ENCODE measurements at places on chromosomes 2 and 18.

DNA sequence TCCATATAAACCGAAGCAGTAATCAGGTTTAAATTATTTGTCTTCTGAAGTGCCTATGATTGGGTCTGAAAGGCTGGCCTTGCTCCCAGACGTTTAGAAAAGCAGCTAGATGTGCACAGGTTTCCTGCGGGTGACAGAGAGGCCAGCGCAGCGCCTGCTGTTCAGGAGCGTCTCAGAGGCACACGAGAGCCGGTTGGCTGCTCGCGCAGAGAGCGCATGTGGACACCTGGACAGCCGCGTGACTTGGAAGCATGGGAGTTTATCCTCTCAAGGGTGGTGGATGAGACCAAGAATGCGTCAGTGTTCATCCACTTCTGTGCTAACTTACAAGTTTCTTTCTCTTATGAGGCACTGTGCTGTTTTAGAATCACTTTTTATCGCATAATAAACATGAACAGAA, 303.7 kb downstream of the PTGR3 start:
- DNase-seq: no peak

- DNase-seq: no peak
Measured at GRCh38 chr2:108444941-108445840, 3.8 kb upstream of the GCC2 start.

- DNase-seq: no peak
Measured at GRCh38 chr2:166593403-166593802, 99.4 kb upstream of the SCN7A start.

DNA sequence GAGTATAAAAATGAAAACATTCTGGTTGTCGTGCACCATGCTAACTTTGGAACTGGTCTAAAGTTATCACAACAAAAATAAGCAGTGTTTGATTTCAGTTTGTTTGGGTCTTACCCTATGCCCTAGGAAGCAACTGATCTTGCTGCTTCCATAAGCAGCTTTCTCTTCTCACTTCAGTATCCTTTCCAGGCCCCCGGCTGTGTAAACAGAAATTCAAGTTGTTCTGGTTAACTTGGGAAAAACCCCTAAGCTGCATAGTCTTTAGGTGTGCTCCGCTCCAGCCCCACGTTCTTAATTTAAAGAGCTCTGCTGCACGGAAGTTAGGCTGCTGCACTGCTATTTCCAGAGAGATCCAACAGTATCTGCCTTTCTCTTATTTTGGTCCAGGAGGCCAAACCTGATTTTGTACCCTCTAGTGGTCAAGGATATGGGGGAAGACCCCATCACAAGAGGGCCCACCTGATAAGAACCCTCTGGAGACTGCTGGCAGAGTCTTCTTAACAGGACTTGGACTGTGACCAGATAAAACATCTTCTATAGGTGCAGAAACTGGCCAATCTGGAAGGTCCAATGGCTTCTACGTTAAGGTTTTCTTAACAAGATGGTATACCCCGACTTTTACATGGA, 69.1 kb downstream of the FEZ2 start:
- no peak for DNase-seq

GRCh38 chr2:215535741-215536140, 99.9 kb upstream of the FN1 start:
- no peak for DNase-seq

- DNase-seq: no peak
Measured at GRCh38 chr2:47946593-47946992, 40.3 kb upstream of the FBXO11 start.

DNA sequence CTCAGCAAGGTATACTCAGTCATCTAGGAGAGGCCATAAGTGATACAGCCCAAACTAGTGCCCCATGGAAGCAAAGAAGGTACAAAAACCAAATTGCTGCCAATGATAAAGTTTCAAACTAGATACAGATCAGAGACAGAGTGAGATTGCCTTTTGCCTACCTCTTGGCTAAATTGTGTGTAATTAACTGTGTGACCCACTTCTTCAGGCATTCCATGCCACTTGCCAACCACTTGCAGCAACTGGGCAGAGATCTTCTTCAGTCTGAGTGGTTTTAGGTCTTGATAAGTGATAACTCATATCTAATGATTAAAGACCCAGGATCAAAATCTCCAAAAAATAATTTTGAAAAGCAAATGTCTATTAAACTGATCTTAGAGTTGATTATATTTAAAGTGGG, 21.1 kb upstream of the NABP1 start:
- no peak for DNase-seq

DNA sequence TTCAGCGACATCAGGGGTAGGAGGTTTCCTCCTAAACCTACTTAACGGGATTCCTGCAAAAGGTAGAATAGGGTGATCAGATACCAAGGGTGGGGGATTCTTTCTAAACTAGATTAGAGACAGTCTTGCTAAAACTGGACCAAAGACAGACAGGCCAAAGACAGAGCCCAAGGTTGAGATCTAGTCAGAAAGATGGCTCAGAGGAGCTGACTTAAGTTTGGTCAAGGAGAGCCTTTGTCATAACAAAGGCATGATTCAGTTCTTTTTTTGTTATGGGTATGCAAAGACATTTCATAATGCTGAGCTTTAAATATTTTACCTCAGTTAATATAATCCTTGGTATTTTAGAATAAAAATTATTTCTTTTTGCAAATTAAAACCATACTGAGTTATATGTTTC, 17.8 kb upstream of the GPR75 start:
- DNase-seq: no peak

DNA sequence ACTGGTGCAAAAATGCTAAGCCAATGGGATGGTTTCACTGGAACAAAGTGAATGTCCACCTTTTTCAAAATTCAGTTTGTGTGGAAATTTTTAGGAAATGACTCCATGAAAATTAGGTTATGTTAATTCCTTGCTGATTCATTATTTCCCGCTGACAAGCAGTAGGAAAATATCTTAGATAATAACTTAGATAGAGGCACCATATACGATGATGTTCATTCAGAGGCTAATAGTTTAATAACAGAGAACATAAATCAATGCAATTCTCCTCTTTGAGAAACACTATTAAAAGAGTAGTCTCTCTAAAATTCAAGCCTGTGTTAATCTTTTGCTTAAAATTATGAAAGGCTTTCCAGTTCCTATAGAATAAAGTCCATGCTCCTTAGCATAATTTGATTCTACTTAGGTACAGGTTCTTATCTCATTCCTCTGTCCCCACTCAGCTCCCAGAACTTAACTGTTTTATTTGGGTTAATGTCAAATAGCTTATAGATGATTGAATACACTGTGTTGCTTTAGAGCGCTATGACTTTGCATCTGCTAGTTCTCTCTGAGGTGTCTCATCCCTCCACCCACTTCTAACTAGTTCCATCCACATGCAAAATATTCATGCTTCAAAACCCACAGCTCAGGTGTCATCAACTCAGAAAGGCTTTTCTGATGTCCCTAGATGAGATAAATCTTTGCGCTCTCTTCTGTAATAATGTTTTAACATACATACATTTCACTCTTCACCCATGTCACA, 503.6 kb downstream of the ERBB4 start:
- no peak for DNase-seq

DNA sequence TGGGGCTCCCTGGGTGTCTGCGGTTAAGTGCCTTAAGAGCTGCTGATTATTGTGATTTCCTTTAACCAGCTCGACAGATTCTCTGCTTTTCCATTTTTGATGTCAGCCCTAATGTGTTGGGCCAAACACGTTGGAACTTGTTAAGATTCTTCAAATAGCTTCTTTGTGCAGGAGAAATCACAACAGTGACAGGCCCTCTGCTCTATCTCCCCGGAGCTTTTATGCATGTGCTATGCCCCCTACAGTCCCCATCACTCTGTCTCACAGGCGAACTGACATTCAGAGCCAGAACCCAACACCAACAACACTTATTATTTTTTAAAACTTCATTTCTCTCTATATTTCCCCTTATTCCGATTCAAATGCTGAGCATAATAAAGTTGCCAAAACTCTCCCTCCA, 371.7 kb upstream of the CELF4 start:
- DNase-seq: no peak

GRCh38 chr2:200159829-200160781, 146.4 kb upstream of the SPATS2L start:
- no peak for DNase-seq

GRCh38 chr2:28155627-28156026, 237.0 kb upstream of the FOSL2 start:
- no peak for DNase-seq

GRCh38 chr2:71004857-71005256, 10.2 kb upstream of the TEX261 start:
- DNase-seq: no peak

DNA sequence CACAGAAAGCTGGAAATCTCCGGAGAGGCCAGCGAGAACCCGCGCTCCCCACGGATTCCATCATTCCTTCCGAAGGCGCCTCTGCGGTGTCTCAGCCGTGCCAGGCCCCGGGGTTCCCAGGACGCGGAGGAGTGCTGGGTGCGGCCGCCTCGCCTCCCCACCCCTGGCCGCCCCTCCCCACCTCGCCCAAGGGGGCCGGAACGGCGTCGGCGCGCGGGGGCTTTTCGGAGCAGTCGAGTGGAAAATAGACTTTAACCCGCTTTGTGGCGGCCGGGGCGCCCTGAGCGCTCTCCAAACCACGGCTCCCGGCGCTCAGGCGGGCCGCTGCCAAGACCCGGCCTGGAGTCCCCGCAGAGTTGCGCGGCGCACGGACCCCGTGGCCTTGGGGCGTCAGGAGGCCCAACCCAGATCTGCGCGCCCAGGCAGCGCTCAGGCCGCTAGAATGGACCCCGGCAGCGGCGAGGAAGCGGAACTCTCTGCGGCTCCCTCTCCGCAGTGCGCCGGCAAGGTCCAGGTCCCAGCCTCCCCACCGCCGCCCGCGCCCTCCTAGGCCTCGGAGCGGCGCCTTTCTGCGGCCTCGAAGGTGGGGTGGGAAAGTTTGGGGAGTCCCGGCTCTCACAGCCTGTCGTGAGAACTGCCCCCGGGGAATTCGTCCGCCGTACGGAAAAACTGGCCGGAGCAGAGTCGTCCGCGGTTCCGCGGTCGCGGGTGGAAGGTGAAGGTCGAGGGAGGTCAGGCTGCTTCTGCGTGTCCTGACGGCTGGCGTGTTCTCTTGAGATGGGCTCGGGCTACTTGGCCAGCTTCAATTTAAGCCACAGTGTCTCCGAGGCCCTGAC, 1.2 kb upstream of the EMX1 start:
- DNase-seq: peak; percentile 48

GRCh38 chr2:19026261-19026660, 332.2 kb downstream of the OSR1 start:
- DNase-seq: no peak

DNA sequence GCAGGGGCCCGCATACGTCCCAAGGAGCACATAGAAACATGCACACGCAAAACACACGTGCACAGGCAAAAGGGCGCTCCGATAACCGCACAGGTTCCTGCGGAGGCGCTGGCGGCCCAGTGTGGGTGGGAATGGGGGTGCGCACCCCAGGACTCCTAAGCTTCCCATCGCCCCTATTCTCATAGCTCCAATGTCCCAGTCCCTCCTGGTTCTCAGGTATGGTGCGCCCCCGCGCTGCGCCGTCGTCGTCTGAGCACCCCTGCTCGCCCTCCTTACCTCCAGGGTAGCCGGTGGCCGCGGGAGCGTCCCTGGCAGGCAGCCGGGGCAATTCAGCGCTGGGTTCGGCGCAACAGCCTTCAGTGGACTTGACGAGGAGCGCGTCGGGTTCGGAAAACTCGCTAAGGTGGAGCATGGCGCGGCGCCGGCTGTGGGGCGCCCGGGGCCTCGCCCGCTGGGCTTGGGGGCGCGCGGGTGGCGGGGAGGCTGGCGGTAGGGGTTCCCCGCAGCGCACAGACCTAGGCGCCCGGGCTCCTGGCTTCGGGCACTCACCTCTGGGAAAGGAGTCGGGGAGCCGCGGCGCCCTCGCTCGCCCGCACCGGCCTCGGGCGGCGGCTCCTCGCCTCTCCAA, 328 bp downstream of the EGR4 start:
- no peak for DNase-seq

- no peak for DNase-seq
Measured at GRCh38 chr18:48869591-48869990, 81.2 kb downstream of the SMAD7 start.

- DNase-seq: no peak
Measured at GRCh38 chr2:47782381-47782670, 619 bp upstream of the MSH6 start.

DNA sequence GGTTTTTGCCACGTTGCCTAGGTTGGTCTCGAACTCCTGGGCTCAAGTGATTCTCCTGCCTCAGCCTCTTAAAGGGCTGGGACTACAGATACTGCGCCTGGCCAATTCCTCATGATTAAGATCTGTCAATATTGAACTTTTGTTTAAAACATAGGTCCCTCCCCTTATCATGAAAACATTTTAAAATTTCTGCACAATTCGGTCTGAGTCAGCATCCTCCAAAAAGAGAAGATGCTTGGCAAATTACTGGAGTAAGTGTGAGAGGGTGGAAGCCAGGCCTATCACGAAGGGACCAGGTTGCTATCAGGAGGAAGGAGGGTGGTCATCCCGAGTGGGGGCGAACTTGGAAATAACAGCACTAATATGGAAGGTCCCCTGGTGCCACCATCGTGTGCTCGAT, 10.8 kb upstream of the CRYGA start:
- no peak for DNase-seq

GRCh38 chr2:144730711-144731110, 210.8 kb upstream of the ZEB2 start:
- no peak for DNase-seq
